ENCODE measurements at places on chromosomes 11 and 22.
A peak's percentile ranks its signal among the peaks of the same experiment; 100 is the strongest.

- peak; percentile 13 for DNase-seq
Measured at GRCh38 chr22:50674606-50675552, 2.3 kb downstream of the SHANK3 start.

DNA sequence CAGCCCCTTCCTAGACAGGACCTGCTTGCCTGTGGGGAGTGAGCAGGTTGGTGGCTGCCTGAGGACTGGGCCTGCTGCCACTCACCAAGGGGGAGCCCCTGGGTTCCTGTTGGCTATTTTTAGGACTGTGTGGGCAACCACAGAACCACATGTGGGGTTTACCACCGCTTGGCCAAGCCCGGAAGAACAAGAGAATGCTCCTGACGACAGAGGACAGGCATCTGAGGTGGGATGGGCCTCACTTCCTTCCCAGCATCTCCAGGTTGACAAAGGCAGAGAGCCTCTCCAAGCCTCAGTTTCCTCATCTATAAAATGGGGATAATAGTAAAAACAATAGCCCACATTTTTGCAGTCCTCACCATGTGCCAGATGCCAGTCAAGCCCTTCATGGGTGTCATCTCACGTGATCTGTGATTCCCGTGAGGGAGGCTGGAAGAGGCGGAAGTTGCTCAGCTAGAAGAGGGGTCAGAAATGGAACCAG lies 43.6 kb downstream of the LRRC32 start:
- DNase-seq = peak; percentile 53

DNA sequence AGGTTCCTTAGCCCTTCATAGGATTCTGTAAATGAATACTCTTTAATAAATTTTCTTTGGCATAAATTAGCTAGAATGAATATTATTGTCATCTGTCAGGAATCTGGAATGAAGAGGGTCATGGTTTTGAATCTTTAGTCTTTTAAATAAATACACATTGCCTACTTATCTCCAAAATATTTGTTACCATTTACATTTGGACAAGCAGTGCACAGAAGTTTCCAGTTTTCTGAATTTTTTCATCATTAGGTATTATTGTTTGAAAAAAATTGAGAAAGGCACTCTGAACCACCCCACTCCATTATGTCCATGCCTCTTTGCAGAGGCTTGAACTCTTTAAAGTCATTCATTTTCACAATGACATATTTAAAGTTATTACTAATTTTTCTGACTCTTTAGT lies 549.0 kb upstream of the LUZP2 start:
- no peak for DNase-seq

GRCh38 chr11:94895451-94895850 lies 77.9 kb downstream of the CWC15 start:
- DNase-seq = peak; percentile 31

- DNase-seq = no peak
Measured at GRCh38 chr11:103898577-103899336, 137.7 kb upstream of the DDI1 start.

DNA sequence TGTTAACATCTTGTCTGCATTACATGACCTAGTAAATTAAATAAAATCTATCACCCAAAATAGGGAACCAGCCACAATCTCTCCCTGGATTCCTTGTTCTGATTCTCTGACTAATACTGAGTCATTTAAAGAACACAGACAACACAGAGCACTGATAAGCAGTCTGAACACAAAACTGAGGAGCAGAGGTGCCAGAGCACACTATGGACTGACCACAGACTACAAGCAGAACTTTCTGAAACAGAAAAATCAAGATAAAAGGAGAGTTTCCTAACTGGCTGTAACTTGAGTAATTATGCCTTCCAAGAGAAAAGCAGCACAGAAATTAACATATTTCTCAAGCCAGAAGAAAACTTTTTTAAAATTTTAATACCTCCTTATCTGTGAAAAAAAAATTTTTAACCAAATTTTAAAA lies 128.8 kb downstream of the SGSM3 start:
- DNase-seq = peak; percentile 97

DNA sequence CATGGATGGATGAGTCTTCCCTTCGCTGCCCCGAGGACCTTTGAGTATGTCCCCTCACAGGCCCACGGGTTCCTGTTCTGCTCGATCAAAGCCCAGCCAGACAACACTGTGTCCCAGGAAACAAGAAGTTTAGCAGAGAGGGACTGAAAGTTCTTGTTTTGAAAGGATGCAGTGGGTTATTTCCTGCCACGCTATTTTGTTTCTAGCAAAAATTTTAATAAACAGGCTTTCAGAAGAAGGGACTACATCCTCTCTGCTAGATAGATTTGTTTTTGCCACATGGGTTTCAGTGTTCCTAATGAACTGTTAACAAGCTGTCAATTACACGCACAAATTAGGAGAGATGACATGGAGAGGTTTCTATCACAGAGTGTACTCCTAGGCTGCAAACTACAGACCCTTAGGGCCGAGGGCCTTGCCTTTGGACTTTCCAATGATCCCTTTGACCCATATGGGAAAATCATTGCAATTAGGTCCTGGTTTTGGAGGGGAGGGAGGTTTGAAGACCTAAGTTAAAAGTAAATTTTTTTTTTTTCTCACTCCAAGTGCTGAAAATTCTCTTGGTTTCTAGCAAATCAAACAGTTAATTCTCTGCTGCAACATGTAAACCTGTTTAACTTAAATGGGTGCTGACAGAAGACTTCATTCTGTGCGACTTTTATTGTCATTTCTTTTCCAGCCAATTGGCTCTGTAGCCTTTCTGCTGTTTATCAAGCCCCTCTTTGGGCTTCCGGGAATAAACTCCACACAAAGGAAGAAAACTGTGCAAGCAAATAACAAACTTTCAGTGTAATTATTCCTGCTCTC lies 81.4 kb downstream of the RCN1 start:
- DNase-seq = peak; percentile 36

DNA sequence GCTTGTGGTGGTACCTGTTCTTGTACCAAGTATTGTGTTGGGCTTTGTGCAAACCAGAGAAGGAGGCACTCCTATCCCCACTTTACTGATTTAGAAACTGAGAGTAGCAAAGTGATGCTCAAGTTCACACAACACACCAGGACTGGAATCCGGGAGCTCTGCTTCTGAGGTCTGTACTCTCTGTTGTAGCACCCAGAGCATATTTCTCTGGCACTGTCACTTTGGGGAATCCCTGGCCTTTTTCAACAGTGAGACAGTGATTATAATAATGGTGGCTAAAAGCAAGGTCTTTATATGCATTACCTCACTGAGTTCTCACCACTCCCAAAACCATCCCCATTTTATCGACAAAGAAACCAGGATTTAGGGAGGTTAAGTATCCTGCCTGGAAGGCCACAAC lies 362.4 kb downstream of the TENM4 start:
- no peak for DNase-seq

- DNase-seq = peak; percentile 67
Measured at GRCh38 chr11:1652771-1653540, 23.4 kb downstream of the KRTAP5-5 start.

DNA sequence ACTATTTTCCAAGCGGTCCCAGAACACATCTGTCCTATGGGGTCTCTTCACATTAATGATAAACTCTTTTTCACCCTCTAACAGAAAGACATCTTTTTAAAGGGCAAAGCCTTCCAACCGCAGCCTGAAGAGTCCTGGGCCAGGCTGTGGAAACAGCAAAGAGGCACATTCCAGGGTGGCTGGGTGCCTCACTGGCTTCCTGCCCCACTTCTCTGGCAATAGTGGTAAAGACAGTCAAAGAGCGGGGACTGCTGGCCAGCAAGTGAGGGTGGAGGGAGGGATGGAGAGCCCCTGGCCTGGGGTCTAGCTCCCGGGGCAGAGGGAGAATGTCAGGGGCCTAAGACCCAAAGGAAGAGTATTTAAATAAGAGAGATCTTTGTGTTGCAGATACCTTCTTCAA lies 10.2 kb upstream of the CHST1 start:
- DNase-seq = no peak

DNA sequence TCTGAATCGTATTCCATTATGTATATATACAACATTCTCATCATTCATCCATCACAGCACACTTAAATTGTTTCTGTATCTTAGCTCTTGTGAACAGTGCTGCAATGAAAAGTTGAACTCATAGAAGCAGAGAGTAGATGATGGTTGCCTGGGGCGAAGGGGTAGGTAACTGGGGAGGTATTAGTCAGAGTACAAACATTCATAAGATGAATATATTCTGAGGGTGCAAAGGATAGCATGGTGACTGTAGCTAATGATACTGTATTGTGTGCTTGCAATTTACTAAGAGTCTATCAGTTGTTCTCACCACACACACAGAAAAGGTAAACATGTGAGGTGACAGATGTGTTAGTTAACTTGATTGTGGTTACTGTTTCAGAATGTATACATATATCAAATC lies 12.6 kb upstream of the RFPL2 start:
- peak; percentile 20 for DNase-seq

GRCh38 chr11:114059984-114060391 lies 477 bp downstream of the ZBTB16 start:
- peak; percentile 8 for DNase-seq

- no peak for DNase-seq
Measured at GRCh38 chr22:30921108-30921507, 47.5 kb downstream of the MORC2 start.

DNA sequence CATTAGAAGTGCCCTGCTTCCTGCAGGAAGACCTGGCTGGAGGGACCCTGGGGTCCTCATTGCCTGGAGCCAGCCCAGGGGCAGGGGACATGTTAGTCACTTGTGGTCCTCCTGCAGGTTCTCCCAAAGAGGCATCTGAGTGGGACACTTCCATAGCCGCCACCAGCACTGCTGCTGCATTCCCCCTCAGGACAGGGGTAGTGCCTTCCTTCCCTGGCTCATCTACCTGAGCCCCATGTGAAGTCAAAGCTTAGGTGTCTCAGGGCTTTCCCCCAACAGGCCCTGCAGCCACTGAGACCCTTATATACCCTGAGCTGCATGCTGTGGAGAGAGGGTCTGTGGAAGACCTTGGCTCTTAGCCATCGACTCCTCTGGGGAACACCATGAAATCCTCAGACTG lies 45.0 kb upstream of the VPREB1 start:
- no peak for DNase-seq

DNA sequence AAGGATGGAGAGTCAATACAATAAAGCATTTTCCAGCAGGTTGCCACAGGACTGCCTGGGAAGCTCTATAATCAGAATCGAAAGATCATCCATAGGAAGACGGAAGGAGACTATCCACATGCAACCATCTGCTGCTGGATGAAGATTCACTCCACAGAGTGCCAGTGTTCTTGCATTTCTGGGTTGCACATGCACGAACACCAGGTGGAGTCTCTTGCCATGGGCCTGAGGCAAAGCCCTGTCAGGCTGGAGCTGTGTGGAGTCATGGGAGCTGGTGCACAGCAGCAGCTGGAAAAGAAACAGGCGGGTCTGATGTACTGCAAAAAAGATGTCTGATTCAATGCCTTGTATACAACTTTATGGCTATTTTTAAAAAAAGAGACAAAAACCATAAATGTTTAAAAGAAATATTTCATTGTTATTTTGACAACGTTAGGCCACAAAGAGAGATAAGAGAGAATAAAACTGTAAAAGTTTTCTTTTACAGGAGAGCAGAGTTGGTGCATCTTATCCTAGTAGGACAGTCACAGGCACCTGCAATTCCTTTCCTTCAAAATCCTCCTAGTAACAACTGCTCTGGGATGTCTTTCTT lies 12.9 kb upstream of the FAT3 start:
- DNase-seq = peak; percentile 1

- DNase-seq = no peak
Measured at GRCh38 chr11:135073381-135073780, 661.3 kb upstream of the B3GAT1 start.

DNA sequence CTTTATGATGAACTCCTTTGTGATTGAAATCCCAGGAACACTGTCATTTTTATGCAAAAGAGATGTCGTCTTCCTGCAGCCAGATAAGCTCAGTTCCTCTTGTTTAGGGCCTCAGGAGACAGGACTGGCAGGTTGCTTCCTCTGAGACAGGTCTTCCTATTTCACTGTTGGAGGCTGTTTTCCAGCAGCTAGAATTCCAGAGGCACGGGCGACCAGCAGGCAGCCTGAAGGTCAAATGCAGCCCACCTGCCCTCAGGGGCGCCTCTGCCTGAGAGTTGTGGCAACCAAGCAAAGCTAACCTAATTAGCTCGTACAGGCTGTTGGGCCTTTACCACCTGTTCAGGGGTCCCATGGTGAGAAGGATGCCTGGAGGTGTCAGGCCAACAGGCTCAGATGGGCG lies 22.3 kb downstream of the SLC6A5 start:
- DNase-seq = no peak

- DNase-seq = no peak
Measured at GRCh38 chr22:33640900-33641299, 279.4 kb downstream of the LARGE1 start.

DNA sequence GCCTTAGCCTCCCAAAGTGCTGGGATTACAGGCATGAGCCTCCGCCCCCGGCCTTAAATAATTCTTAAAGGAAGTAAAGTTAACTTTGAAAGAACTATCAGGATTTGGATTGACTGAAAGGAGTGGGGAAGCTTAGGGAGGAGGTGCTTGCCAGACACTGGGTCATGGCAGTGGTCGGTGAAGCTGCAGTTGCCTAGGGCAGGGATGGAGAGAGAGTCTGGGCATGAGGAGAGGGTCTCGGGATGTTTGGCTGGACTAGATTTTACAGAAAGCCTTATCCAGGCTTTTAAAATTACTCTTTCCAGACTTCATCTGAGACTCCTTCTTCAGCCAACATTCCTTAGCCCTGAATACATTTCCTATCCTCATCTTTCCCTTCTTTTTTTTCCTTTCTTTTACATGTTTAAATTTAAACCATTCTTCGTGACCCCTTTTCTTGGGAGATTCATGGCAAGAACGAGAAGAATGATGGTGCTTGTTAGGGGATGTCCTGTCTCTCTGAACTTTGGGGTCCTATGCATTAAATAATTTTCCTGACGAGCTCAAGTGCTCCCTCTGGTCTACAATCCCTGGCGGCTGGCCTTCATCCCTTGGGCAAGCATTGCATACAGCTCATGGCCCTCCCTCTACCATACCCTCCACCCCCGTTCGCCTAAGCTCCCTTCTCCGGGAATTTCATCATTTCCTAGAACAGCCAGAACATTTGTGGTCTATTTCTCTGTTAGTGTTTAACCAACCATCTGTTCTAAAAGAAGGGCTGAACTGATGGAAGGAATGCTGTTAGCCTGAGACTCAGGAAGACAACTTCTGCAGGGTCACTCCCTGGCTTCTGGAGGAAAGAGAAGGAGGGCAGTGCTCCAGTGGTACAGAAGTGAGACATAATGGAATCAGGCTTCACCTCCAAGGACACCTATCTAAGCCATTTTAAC lies at the start of gene NNMT:
Gene NNMT, plus strand, starts transcription at position 724 of the 929 bp plus-strand sequence. Its CDS starts 158 bp downstream, at position 882.
- DNase-seq = peak; percentile 90

DNA sequence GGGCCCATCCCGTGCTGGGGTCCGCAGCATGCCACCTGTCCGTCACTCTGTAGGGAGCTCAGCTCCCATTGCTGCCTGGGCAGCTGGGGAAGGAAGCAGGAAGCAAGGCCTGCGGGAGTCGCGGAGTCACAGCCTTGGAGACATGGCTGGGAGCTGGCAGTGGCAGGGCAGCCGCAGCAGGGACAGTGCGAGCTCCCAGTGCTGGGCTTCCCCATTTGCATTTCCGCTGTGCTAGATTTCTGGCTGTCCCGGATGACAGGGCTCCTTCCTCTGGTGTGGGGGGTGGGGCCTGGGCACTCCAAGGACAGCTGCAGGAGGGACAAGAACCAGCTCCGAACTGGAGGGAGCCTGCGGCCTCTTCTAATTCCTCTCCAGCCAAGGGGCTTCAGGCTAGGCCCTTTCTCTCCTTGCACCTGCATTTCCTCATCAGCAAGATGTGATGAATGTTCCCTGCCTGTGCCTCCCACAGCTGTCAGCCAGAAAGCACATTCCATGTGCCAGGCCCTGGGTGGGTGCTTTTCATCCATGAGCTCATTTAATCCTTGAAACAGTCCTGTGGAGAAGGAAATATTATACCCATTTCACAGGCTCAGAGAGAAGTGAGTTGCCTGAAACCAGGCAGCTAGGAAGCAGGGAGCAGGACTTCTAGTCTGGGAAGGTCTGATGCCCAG lies 48.0 kb downstream of the MYO7A start:
- no peak for DNase-seq

Data from ELR (cell line).